ENCODE measurements at places on chromosomes 3 and 15.

DNA sequence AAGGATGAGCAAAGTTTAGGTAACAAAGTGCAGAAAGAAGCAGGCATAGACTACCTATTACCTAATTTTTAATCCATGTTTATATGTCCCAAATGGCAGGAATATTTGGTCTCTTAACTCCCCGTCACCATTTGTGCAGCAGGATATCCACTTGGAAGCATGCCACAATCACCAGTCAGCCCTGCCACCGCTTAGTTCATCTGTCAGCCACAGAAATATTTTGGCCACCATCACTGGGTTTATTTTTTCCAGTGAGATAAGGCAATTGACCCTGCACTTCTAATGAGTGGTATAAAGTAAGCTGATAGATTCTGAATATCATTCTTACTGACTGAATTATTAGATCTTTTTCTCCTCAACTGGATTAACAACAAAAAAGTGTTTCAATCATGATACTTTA lies 152.9 kb upstream of the SOX2 start:
- DNase-seq, result no peak

DNA sequence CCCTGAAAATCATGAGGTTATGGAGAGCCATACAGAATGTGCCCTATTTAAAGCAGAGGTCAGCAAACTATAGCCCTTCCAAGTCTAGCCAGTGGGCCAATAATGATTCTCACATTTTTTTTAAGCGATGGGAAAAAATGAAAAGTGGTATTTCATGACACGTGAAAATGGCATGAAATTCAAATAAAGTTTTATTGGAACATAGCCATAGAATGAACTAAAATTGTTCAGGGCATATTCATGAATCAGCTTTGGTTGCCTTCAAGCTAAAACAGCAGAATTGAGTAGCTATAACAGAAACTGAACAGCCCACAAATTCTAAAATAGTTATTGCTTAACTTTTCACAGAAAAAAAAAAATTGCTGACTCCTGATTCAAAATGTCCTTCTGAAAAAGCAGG lies 104.5 kb downstream of the TFG start:
- peak; percentile 60 for DNase-seq

DNA sequence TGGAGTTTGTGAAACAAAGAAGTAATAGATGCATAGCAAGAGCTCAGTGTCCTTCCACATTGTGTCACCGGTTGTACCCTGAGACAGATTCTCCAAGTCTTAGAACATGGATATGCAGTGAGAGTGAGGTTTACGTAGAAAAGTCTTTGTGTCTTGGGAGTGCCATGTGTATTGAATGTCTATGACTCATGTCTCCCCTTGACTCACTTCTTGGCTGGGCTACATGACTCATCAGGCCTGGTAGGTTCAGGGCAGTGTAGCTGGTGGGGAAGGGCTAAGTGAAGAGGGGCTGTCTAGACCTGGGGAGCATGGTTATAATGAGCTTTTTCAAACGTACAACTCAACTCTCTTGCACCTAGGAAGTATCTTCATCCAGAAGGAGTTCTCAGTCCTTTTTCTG lies 167.4 kb downstream of the GAP43 start:
- DNase-seq, result peak; percentile 97

DNA sequence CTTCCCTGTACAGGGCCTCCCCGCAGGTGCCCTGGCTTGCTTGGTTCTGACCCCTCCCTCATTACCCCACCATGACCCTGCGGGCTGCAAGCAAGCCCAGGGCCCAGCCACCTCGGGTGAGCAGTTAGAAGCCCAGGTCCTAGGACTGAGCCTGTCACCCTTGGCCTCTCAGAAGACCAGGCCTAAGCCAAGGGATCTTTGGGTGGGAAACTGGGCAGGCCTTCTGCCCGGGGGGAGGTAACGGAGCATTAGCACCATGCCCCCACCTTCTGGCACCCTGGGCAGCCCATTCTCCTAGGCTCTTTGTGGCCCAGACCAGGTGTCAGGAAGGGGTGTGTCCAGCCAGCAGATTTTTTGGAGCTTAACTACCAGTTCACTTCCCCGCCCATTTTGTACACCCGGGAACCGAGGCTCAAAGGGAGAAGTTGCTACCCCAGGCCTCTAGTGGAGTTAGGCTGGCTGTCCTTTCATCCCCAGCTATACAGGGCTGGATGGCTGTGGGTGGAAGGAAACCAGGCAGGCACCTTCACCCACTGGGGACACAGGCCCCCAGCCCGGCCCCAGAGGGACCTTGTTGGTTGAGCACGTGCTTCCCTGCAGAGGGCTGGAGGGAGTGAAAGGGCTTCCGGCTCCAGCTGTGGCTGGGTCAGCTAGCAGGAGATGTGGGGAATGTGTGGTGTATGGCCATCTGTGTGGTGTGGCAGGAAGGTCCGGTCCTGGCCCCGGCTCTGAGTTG lies 1.4 kb downstream of the CSK start:
- no peak for DNase-seq

DNA sequence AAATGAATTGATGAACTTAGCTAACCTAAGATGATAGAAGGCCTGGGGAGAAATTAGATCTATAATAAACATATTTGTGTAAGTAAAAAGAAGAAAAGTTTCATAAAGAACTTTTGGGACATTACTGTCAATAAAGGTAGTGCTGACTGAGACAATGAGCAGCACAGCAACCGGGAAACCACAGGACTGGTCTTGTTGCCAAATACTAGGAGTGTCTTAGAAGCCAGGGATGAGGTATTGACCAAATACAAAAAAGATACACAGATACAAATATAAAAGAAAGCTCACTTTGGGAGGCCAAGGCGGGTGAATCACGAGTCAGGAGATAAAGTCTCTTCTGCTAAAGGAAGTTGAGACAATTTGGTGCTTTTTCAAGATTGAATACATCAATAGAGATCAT lies 362.4 kb upstream of the ZNF385D start:
- no peak for DNase-seq

- DNase-seq, result no peak
These were observed 25.8 kb upstream of the MTHFS start for GRCh38 chr15:79922512-79923078.

DNA sequence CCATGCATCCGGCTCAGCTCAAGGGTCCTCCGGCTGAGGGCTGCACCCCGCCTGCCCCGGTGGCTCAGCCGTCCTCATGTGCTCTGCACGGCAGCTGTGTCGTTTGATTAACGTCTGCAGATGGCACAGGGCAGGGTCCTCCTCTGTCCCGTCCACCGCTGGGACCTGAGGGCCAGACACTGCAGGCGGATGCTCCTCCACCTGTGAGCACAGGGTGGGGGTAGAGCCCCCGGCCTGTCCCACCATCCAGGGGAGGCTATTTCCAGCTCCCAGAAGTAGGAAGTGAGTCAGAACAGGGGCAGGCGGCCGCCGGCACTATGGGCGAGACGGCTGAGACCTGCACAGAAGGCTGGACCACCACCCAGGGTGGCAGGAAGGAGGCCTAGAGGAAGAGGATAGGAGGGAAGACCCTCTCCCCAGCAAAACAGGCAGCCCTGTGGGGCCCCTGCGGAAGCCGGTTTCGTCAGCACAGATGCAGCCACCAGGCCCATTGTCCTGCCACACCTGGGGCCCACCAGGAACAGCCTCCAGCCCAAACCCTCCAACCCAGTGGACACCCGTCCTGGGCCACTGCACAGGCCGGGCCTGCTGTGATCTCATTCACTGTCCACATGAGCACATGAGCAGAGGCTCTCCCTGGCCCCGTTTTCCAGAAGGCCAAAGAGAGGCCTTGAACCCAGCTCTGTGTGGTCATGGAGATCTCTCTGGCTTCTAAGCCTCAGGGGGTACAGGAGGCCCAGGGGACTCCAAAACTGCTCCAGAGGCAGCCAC lies 12.6 kb upstream of the PLXND1 start:
- no peak for DNase-seq
